ENCODE measurements at places on chromosomes 1 and 21.

GRCh38 chr1:9823943-9824701 is at the start of gene CLSTN1:
CLSTN1 (minus strand) TSS chr1:9823965; CDS start chr1:9823733, 232 bp downstream.
- DNase-seq: peak; percentile 27

DNA sequence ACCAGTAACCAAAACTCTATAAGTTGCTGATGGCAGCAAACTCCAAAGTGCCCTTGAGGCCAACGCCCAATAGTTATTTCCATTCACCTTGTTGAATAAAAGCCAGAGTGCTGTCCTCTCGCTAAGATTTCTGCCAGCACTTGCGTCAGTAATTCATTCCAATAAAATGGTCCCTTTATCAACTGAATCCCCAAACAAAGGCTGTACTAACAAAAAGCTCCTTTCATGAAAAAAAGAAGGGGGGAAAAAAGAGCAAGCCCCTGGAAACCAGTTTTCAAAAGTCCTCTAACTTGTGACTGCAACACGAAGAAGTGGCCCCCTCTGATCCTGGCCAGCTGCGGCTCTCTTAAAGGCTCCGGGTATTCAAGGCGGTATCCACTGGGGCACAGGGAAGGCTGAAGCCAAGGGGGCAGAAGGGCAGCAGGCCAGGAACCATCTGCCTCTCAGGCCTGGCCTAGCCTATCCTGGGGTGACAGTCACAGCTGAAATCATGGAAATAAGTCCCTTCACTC is 55.8 kb upstream of the ZNF326 start:
- no peak for DNase-seq

DNA sequence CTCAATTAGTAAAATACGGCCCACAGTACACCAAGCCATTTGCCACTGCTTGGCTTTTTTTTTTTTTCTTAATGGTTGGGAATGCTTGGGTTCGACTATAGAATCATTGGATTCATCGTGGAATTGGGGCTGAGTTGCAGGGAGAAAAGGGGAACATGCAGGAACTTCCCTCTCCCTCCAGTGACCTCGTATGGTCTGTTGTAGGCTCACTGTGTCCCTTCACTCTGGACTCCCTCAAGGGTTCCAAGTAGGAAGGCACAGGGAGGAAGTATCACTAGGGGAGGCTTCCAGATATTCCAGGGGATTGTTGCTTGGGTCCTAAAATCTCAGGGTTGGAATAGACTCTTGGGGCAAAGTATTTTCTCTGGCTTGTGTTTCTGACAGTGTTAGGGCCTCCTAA is 24.5 kb downstream of the PPFIA4 start:
- no peak for DNase-seq

GRCh38 chr1:162285149-162285561 is 91.5 kb downstream of the SPATA46 start:
- no peak for DNase-seq

- DNase-seq: no peak
These were observed 136.7 kb upstream of the SYT6 start for GRCh38 chr1:114290341-114290740.

DNA sequence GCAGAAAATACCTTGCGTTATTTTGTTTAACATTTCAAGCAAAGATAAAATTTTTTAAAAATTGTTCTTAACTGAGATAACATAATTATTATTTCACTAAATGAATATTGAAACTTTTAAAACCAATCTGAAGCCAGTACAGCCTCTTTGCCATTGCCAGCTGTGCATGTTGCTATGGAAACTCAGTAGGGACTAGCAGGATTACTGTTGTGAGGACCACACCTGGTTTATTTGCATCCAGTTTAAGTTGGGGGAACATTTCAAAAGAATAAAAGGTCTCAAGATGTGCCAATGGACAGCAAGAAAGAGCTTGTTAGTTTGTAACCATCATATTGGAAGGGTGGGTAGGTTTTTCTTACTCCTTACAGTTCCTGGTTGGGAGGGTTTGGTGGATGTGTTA is 80.7 kb downstream of the POU2F1 start:
- DNase-seq: no peak

DNA sequence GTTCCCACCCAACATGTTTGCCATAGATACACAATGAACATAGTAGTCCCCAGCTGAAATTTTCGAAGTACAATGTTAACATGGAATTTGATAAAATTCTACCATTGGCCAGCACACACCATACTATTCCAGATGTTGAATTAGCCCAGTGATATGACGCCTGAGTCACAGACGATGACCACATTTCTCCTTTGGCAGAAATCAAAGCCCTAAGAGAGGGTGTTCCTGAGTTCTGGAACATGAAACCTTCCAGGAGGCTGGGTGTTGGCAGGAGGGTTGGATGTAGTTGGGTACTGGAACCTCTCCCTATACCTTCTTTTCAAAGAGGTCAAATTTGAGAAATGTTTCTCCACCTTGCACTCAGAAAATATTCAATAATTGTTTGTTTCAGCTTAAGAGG is 37.8 kb downstream of the LPAR3 start:
- no peak for DNase-seq

- DNase-seq: no peak
These were observed 264.8 kb downstream of the C1orf94 start for GRCh38 chr1:34441259-34442069.

- no peak for DNase-seq
These were observed 18.2 kb downstream of the PLPPR4 start for GRCh38 chr1:99282536-99282935.

DNA sequence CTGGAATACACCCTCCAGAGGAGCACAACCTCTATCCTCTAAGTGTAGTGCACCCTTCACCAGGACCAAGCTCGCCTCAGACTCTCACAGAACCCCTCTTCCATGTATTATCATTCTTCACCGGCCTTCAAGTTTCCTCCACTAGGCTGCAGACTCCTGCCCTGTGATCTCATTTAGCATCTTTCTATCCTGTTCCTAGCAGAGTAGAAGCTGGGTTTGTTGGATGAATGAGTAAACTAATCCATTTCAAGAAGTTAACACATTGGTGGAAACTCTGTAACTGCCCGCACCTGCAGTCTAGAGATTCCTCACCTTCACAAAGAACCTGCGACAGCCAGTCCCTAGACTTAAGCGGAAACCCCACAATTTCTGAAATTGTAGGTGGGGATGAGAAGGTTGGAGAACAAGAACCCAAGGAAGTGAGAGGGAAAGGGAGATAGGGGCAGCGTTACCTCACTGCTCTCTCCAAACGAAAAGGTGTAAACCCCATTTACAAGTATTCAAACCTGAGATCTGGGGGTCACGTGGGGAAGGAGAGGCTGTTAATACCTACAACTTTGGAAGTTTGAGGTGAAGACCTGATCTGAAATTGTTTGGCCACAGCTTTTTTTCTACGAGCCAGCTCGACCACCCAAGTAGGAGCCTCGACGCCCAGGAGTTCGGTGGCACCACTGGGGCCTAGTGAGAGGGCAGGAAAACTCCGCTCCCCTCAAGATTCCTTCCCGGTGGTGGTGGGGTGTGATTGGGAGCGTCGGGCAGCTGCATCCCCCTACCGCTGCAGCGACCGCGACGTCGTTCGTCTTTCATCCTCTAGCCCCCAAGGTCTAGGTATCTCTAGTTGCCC is 1.2 kb downstream of the PTPN14 start:
- no peak for DNase-seq

- no peak for DNase-seq
These were observed 117.5 kb upstream of the HOOK1 start for GRCh38 chr1:59697150-59697800.

DNA sequence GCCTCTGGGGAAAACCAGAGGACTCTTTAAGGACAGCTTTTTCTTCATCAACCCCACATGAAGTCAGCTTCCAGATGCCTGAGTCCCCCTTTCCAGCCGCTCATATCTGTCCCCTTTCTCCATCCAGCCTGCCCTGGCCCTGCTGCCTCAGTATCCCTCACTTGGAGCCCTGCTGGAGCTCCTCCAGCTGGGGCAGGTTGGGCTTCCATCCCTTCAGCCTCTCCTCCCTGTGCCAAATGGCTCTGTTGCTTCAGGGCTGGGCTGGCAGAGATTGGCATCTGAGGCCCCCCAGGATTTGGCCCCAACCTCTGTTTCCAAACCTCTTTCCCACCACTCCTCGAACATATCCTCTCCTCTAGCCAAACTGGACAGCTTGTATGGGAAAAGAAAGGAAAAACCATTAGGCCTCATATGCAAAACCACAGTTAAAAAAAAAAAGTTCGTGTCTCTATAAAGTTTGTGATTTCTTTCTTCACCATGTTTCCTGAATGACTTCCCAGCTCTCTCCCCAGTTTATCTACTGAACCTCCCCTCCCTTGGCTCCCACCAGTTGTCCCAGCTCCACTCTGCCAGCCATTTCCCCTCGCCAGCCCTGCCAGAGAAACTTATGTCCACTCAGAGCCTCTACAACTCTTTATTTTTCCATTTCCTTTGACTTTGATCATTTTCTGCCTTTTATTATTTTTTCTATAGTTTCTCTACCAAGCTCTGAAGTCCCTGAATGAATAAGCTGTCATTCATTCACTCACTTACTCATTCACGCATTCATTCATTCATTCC is 217.9 kb downstream of the FOXD2 start:
- DNase-seq: no peak

DNA sequence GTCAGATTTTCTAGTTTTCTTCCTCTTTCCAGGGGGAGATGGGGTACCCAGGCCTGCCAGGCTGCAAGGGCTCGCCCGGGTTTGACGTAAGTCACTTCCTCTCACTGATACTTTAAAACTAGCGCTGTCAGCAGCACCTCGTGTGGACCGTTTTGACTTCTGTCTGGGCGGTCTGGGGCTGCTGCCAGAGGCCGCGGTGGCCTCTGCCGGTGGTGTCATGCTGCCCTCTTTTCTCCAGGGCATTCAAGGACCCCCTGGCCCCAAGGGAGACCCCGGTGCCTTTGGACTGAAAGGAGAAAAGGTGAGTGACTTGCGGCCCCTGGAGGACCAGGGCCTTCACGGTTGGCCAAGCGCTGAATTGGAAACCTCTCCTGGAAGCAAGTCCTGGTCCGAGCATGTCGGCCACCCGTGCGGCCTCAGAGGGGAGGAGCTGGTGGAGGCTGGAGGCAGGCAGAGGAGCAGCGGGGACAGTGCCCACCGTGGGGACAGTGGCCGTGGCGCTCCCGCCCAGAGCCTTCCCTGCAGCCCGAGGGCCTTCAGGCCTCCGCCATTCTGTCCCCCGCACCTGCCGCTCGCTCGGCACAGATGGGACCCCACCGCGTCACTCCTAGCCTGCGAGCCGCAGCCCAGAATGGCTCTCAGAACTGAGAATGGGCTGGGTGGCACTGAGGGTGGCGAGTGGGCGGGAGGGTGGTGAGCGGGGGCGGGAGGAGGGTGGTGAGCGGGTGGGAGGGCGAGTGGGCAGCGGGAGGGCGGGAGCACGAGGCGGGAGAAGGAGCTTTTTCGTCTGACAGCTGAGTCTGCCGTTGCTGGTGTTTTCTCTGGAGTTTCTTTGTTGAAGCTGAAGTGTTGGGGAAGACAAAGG is 9.4 kb downstream of the COL6A1 start:
- no peak for DNase-seq

- no peak for DNase-seq
These were observed 178.6 kb downstream of the ZP4 start for GRCh38 chr1:237712082-237712481.

- no peak for DNase-seq
These were observed 483 bp downstream of the CHML start for GRCh38 chr1:241639623-241640148.

GRCh38 chr1:59232216-59232615 is 64.7 kb upstream of the FGGY start:
- no peak for DNase-seq

DNA sequence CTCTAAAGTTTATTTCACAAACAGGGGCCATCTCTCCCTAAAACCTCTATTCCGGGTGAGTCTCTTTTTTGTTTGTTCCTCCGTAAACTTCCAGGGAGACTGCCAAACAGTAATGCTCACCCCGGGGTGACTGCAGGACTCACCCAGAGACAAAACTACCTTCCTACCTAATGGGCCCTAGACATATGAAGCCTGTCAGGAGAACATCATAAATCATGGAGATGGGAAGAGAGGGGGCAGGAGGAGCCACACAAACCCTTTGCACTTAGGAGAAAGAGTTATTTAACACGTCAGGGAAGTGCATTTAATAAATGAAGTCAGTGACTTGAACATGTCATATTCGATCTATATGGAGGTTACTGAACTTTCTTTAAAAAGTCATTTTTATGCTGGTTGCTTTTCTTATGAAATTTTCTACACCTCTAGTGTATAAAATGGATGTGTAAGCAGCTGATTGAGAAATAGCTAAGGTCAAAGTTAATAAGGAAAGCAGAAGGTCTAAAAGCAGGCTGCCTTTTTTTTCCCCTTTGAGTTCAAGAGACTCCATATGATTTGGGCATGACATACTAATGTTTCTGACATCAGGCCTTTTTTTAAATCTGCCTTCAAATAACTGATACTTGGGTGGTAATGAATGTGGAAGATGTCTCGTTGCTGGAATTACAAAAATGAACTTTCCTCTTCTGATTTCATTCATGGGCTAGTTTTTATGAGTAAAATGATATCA is 286.9 kb upstream of the USP25 start:
- no peak for DNase-seq

DNA sequence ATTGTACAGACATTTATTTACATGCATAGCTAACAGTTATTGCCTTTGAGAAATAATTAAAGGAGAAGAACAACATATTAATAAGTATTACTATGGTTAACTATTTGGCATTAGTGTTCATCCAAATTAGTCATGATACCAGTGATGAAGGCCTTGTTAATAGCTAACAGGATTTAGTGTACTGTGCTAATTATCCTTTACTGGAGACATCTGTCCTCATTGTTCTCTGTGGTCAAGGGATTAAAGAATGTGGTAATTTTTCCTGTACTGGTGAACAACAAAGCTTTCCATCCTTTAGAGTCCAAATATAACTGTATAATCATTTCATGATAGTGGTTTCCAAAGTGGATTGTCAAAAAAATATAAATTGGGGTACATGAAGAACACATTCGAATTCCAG is 103.9 kb downstream of the ADGRL4 start:
- no peak for DNase-seq

GRCh38 chr1:226370144-226370923 is 37.6 kb downstream of the PARP1 start:
- no peak for DNase-seq

GRCh38 chr1:23805025-23805424 is 4.5 kb upstream of the GALE start:
- DNase-seq: no peak

DNA sequence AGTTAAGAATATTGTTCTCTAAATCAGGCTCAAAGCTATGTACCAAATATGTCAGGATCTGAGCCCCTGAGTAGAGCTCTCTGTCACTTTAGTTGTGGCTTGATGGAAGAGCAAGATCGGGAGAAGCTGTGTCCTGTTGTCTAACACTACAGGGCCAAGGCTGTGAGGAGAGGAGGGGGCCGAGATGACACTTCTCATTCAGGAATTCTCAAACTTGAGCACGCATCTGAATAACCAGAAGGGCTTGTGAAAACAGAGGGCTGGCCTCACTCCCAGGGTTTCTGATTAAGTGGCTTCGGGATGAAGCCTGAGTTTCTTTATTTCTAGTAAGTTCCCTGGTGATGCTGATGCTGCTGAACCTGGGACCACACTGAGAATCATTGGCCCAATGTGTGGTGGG is 209.2 kb upstream of the DAB1 start:
- no peak for DNase-seq

GRCh38 chr1:24558455-24558854 is 2.6 kb downstream of the NCMAP start:
- DNase-seq: no peak
